ENCODE measurements at places on chromosomes 2 and 18.

DNA sequence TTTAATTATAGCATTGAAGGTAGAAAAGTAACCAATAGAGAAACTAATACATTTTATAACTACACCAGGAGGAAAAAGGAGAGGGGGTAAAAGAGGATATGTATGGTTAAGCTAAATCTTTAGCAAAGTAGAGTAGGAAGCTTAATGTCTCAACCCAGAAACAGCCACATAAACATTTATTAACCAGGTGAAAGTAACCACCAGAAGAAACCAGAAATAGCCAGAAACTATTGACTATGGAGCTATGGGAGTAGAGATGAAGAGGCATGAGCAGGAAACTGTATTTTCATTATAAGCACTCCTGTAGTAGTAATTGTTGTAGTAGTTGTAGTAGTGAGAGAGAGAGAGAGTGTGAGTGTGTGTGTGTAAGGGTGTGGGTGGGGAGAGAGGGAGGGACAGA is 617.5 kb upstream of the CHAC2 start:
- DNase-seq: no peak

DNA sequence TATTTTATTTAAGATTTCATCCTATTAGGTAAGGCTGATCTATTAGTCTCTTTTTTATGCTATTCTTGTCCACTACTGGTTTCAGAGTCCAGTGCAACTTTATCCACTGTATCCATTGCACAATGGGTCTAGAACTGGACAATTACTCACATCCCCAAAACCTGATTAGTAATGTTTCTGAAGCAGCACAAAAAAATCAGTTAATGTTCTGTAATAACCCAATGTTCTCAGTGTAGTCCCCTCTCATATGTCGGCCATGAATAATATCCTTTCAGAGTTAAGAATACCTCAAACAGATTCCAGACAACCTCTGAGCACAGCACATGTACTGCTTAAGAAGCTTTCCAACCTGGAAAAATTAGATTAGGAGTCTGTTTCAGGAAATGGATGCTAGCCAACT is 29.7 kb downstream of the MGAT4A start:
- DNase-seq: no peak

- peak; percentile 49 for DNase-seq
Measured at GRCh38 chr2:120312860-120313694, 32.9 kb upstream of the INHBB start.

GRCh38 chr2:142285480-142285879 is 154.7 kb upstream of the LRP1B start:
- DNase-seq: no peak

DNA sequence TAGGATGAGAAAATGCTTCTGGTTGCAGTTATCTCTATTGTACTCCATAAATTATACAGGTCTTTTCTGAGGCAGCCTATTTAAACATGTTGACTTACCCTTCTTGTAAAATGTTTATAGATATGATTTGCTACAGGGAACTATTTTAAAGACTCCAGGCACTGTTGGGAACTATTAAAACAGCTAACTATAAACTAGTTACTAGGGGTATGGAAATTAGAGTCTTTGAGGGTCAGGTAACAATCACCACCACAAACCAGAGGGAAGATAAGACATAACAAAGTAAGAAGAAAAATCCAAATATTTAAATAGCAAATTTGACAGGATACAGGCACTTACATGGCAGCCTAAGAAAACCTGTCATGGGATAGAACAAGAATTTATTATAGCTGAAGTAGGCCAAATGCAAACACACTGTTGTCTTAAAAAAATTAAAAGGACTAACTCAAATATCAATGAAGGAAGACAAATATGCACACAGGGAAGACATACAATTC is 251.0 kb upstream of the CWC22 start:
- no peak for DNase-seq

GRCh38 chr2:1518867-1519530 is 105.7 kb downstream of the TPO start:
- DNase-seq: no peak

GRCh38 chr2:106944215-106944614 is 58.2 kb upstream of the ST6GAL2 start:
- DNase-seq: peak; percentile 6

DNA sequence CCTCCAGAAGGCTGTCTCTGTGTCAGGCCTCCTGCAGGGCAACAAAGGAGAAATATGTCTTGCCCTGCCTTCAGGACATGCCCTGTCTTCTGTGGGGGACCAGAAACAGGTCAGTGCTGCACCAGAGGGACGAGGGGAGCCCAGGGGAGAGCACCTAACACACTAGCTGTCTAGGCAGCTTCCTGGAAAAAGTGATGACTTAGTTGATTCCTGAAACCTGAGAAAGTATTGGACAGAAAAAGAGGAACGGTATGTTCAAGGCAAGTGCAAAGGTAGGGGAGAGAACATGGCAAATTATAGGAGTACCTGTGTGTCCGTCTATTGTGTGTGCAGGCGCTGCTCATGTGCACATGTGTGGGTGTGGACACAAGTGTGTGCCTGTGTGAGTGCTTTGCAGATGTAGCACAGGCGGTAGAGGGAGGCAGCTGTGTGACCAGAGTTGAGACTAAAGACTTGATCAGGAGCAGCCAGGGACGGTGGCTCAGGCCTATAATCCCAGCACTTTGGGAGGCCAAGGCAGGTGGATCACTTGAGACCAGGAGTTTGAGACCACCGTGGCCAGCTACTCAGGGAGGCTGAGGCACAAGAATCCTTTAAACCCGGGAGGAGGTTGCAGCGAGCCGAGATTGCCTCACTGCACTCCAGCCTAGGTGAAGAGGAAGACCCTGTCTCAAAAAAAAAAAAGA is 119.5 kb downstream of the GYPC start:
- DNase-seq: no peak

GRCh38 chr2:59018737-59019136 is 777.6 kb upstream of the FANCL start:
- no peak for DNase-seq

- no peak for DNase-seq
Measured at GRCh38 chr2:167939514-167940345, 307.7 kb downstream of the STK39 start.

DNA sequence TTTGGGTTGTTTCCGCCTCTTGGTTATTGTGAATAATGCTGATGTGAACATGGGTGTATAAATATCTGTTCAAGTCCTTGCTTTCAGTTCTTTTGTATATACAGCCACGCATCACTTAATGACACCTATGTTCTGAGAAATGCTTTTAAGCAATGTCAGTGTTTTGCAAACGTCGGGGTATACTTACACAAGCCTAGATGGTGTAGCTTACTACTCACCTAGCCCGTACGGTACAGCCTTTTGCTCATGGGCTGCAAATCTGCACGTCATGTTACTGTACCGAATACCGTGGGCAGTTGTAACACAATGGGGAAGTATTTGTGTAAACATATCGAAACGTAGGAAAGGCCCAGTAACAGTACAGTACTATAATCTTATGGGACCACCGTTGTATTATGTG is 12.4 kb downstream of the RALB start:
- DNase-seq: no peak

- no peak for DNase-seq
Measured at GRCh38 chr18:42289526-42289925, 334.5 kb downstream of the PIK3C3 start.

- no peak for DNase-seq
Measured at GRCh38 chr18:41036346-41036745, 918.7 kb upstream of the PIK3C3 start.

GRCh38 chr2:174327021-174327840 is 7.5 kb upstream of the SP9 start:
- DNase-seq: no peak

- no peak for DNase-seq
Measured at GRCh38 chr18:9105420-9105819, 2.9 kb downstream of the NDUFV2 start.

GRCh38 chr2:223921204-223921603 is 23.9 kb downstream of the WDFY1 start:
- no peak for DNase-seq

DNA sequence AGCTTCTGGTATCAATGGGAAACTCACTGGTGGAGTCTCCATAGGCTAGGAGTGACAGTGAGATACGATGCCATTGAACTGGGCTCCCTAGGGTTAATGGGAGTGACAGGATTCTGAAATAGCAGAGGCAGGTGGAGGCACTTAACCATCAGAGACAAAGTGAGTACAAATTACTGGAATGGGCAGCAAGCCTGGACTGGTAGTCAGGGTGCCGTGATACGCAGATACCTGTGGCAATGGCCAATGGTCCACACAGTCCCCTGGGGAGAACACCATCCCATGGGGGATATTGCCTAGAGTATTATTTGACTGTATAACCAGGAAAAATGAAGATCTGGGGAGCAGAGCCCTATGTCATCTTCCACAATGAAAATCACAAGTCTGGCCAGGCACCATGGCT is 17.3 kb downstream of the CHCHD5 start:
- DNase-seq: no peak

DNA sequence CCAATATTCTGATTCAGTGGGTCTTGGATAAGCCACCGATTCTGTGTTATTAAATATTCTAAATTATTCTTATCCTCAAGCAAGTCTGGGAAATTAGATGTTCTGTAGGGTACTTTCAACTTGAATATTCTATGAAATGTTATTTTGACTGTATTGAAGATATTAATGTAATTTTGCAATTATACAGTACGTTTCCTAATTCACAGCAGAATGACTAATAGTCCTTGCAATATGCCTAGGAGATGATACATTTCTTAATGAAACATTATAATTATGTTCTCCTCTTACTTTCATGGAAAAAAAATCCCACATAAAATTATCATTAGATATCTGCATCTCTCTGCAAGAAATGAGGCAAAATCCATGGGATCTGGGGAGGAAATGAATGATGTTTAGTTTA is 46.2 kb upstream of the PLA2R1 start:
- no peak for DNase-seq

GRCh38 chr2:9375857-9376428 is 47.4 kb downstream of the ITGB1BP1 start:
- no peak for DNase-seq

GRCh38 chr2:178829981-178830380 is 22.8 kb upstream of the TTN start:
- no peak for DNase-seq

- DNase-seq: no peak
Measured at GRCh38 chr18:27413495-27414401, 228.6 kb upstream of the CHST9 start.

DNA sequence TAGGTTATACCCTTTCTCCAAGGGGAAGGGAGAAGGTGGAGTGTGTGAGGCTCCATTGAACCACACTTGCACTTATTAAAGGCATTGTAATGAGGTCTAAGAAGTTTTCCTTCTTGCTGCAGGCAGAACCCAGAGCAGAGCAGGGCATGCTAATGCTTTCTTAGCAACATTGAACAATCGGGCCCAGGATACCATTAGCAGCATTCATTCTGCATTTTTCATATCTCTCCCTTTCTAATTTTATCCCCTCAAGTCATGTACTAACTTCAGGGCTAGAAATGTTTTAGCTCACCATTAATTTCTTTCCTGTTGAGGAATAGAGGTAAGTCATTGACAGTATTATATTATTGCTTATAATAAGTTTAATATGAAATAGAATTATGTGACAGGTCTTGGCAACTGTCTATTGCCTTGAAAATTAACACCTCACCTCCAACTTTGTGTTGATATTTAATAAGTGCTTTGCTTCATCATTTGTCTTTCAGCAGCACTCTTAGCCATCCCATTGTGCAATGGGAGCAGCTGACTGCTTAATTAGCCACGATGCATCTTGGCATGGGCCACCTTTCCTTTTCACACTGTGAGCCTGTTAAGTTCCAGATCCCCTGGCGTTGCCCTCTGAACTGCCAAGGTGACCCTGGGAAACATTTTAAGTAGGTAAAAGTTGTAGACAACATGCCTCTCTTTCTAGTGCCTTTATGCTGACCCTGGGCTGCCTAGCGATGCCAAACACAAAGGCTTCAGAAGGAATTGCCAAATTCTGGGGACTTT is 300.8 kb upstream of the MEX3C start:
- no peak for DNase-seq

DNA sequence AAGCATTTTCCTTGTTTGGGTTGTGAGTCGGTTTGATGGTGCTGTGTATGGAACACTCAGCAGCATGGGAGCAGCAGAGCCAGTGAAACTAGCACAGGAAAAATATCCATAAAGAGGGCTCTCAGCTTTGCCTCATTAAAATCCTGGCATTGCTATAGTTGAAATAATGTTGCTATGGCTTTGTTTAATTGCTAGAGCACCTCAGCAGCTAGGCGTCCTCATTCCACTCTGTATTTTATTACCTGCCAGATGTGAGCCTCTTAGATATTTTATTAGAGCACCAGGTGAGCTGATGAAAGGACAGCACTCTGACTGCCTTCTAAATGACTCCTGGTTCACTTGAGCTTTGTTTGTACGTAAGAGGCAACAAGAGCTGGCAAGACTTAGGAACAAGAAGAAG is 232.4 kb downstream of the MTX2 start:
- no peak for DNase-seq

DNA sequence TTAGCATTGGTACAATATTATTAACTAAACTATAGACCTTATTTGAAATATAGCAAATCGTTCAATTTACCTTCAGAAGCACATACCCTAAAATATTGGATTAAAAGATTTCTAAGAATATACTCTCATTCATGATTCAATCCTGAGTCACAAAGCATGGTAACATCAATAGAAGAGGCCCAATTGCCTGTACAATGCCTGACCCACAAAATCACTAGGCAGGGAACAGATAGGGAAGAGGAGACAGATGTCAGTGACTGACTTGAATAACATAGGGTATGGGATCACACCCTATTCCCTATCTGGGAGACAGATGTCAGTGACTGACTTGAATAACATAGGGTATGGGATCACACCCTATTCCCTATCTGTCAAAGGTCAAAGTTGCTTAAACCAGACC is 611.6 kb upstream of the VRK2 start:
- DNase-seq: no peak

DNA sequence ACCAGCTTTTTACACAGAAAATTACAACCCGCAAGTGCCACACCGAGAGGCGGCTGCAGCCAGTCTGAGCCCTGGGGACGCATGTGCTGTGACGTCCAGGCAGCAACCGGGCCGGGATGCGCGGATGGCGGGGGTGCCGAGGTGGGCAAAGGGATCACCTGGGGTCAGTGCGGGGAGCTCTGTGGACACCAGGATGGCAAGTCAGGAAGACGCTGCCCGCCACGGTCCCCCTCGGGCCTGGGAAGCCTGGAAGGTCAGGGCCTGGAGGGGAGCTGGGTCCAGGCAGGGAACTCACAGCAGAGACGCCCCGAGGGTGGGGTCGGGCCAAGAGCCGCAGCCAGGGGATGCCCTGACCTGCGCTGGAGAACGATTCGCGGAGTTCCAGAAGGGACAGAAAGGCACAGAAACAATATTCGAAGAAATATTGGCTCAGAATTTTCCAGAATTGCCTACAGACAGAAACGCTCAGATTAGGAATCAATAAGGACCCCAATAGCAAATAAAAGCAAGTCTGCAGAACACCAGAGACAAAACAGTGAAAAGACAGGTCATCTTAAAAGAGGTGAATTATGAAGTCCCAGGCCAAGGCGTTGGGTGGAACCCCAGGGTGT is 11.7 kb upstream of the KIF1A start:
- no peak for DNase-seq

GRCh38 chr2:9332853-9333245 is 90.5 kb downstream of the ITGB1BP1 start:
- DNase-seq: no peak

GRCh38 chr2:20397811-20398447 is 47.3 kb upstream of the PUM2 start:
- DNase-seq: no peak

Measured in AG04450 (cell line).